ENCODE measurements at places on chromosomes 6 and 20.

DNA sequence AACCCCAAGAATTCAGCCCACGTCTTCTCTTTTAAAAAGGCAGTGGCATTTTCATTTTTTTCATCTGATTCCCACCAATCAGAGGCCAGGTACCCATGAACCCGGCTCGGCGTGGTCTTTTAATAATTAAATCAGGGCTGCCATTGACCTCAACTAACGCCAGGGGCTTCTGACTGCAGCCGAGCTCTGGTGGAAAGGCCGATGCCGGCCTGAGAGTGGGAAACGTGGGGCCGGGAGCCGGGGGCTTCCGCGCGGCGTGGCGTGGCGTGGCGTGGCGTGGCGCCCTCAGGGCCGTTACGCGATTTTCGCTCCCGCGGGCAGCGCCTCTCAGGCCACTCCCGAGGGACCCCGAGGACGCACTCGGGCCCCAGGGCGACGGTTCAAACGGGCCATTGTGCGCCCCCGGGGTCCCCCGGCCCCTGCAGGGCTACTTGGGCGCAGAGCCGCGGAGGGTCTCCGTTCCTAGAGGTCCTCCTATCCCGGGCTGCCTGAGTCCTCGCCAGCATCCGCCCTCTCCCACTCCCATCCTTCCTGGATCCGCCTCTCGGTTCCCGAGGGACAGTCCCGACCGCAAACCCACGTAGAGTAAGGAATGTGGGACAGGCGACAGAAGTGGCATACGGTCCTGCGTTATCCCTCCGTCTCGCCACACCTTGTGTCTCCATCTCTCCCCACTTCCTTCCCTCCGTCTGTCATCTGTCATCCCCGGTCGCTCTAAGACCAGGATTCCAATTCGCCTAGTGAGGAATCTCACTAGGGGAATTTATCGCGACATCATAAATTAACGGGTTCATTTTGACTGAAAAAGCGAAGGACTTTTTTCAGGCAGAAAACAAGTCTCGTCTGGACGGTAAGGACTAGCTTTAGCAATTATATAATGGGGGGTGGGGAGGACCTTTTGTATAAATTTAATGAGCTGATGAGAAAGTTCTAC, 876 bp upstream of the TBPL1 start:
- DNase-seq = peak; percentile 48

DNA sequence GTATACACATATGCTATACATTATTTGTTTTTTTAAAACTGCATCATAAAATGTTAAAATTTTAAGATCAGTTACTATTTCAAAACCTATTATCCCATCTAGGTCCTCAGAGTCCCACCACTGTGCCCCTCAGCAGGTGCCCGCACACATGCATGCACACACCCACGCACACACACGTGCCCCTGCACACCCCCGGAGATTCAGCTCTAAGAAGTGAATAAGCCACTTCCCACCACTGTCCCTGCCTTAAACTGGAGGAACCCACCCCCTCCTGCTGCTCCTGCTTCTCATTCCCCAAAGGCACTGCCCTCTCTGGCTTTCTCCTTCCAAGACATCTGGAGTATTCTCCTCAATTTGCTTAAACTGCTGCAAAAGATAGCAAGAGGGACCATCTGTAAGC, 5.4 kb upstream of the FAM210B start:
- no peak for DNase-seq

DNA sequence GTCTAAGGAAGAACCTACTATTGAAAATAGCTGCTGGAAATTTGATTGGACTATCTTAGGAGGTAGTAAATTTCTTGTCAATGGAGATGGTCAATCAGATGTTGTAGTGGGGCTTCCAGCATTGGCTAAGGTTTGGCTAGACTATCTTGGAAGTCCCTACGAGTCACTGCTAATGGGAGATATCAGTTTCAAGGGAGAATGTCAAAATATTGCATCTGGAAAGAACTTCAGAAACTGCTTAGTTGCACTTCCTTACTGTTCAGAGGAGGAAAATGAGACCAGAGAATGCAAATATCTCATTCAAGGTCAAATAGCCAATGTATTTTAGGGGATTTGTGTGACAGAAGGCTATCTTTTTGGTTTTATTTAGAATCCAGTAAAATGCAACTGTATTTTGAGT, 53.5 kb upstream of the CCN2 start:
- DNase-seq = no peak

DNA sequence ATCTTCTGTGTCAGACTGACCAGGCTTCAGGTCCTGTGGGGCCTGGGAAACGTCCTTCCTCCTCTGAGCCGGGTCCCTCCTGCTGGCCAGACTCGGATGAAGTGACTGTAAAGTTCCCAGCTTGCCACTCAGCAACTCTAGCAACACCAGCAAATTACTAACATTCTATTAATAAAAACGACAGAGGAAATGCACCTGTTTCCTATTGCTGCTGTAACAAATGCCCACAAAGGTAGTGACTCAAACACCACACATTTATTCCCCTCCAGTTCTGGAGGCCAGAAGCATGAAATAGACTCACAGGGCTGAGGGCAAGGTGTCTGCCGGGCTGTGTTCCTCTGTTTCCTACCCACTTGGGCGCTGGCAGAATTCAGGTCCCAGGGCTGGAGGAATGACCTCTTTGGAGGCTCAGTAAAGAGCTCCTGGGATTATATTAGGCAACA, 48.8 kb downstream of the CTCFL start:
- no peak for DNase-seq

- no peak for DNase-seq
Observed at GRCh38 chr20:51862796-51863195, 60.5 kb upstream of the SALL4 start.

DNA sequence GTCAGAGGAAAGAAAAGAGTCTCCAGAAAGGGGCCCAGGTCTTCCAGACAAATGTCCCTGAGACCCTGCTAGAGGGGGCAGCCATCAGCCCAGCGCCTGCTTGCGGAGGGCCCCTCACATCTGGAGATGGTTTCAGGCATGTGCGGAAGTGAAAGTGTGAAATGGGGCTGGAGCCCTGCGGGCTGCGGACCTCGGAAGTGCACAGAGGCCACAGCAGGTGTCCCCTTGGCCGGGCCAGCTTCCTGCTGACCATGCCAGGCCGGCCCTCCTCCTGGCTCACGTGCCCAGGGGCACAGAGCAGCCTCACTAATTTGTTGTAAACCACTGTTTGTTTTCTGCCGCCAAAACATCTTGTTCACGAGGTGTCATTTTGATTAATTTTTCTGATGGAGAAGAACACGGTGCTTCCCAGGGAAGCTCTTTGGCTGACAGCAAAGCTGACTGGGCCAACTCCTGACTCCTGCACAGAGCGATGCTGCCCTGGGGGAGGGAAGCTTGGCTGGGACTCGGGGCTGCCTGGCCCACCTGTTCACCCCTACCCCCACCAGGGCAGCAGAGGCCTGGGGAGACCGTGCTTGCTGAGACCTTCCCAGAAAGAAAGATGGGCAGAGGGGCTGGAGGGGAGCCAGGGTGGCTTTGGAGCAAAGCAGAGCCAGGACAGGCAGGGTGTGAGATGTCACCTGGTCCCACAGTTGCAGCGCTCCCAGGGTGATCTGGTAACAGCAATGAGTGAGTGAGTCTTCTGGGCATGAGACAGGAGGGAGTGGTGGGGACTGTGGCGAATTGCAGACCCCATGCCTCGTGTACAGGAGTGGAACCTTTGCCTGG, 54.2 kb downstream of the BCAS4 start:
- DNase-seq = no peak

- DNase-seq = no peak
Observed at GRCh38 chr20:33549229-33549999, 59.5 kb downstream of the CBFA2T2 start.

DNA sequence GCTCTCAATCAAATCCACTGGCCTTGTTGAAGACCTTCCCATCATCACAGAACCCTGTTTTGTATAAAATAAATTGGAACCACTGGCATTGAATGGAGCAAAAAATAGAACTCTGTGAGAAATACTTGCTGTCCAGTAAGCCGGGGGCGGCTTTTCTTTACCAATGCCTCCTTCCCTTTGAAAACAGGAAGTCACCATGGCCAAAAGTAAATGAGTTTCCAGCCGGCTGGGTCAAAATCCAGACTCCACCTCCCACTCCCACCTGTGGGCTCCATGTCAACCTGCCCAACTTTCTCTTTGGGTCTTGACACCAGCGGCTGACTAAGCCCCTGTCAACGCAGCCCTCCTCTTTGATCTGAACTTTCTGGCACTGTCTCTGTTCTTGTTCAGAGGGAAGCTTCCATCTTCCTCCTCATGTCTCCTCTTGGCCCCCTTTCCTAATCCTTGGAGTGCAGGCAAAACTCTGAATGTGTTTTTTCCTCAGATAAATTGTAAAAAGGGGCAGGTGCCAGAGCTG, 95.2 kb downstream of the TFAP2C start:
- no peak for DNase-seq

GRCh38 chr6:29553268-29554057, 6.1 kb downstream of the UBD start:
- DNase-seq = no peak

DNA sequence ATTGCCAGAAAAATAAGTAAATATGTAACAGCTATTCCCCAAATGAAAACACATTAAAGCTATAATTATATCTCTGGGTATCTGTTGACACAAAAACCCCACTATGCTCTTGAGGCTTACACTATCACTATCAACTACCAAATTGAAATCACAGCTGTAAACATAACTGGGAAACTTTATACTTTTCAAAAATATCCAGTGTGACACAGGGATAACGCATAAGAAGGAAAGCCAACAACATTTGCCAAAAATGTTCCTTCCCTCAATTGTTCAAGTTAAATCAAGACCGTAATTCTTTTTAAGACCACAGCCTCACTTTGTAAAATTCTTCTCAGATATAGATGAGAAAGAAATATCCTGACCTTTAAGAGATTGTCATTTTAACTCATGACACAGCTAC, 3.1 kb downstream of the ZHX3 start:
- no peak for DNase-seq

DNA sequence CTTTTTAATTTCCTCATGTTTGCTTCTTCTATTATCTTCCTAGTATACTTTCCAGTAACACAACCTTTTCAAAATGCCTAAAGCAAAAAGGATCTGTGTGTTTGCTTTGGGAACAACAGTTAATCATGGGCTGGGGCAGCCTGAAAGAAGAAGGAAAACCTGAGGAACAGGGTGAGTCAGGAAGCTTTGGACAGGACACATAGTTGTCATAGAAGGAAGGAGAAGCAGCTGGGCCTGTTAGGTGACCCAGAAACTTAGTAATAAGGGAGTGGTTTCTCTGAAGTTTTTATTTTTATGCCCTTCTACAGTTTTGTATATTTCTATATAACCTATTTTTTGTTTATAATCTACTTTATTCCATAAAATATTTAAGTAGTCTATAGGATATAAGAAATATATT, 61.4 kb downstream of the CD24 start:
- no peak for DNase-seq

DNA sequence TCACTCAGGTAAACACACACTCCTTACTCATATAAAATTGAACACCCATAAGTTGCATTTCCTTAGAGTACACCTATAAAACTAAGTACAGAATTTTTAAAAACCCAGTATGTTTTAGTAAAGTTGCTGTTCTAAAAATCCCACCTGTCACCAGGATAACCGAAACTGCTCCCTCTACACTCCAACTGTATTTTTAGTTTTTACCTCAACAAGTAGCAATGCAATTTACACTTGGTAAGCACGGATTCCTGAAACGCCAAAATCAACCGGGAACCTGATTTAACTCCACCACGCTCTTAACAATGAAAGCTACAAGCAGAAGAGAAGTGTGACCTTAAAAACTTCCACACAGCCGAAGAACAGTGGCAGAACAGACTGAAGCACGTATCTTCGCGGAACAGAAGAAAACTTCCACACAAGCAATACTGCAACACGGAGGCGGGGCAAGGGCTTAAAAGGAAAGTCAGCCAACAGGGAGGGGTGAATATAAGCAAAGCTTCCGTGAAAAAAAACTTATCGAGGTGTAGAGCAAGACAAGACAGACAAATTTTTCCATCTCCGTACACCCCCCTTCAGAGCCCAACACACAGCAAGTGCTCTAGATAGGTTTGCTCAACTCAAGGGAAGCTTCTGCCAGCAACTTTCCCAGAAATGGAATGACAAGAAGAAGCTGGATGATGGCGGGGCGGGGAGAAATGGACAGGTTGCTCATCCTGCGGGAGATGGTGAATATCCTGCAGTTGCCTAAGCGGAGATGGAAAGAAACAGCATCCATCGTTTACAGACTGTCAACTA, 1.4 kb downstream of the STAU1 start:
- DNase-seq = no peak

GRCh38 chr20:46151936-46152335, 33.8 kb downstream of the CD40 start:
- no peak for DNase-seq

GRCh38 chr6:139847457-139847813, 473.0 kb upstream of the CITED2 start:
- DNase-seq = no peak

GRCh38 chr6:34362909-34363680, 29.4 kb downstream of the NUDT3 start:
- no peak for DNase-seq

GRCh38 chr6:166667796-166668610, 41.0 kb upstream of the RPS6KA2 start:
- DNase-seq = no peak

DNA sequence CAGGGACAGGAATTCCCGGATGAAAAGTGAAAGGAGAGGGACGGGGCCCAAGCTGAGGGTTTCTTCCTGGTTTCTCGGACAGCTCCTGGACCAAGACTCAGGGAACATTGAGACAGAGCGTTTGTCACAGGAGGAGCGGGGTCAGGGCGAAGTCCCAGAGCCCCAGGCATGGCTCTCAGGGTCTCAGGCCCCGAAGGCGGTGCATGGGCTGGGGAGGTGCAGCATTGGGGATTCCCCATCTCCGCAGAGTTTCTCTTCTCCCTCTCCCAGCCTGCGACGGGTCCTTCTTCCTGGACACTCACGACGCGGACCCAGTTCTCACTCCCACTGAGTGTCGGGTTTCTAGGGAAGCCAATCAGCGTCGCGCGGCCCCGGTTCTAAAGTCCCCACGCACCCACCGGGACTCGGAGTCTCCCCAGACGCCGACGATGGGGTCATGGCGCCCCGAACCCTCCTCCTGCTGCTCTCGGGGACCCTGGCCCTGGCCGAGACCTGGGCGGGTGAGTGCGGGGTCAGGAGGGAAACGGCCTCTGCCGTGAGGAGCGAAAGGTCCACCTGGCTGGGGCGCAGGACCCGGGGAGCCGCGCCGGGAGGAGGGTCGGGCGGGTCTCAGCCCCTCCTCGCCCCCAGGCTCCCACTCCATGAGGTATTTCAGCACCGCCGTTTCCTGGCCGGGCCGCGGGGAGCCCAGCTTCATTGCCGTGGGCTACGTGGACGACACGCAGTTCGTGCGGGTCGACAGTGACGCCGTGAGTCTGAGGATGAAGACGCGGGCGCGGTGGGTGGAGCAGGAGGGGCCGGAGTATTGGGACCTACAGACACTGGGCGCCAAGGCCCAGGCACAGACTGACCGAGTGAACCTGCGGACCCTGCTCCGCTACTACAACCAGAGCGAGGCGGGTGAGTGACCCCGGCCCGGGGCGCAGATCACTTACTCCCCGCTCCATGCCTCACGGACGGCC, 54.6 kb upstream of the POLR1H start:
- DNase-seq = no peak

- no peak for DNase-seq
Observed at GRCh38 chr20:5748246-5748645, 2.0 kb upstream of the SHLD1 start.

GRCh38 chr20:10649797-10650160, 24.0 kb downstream of the JAG1 start:
- no peak for DNase-seq

GRCh38 chr6:159110013-159110412, 59.2 kb upstream of the FNDC1 start:
- no peak for DNase-seq

- DNase-seq = no peak
Observed at GRCh38 chr6:143059663-143060353, 881 bp upstream of the AIG1 start.

- no peak for DNase-seq
Observed at GRCh38 chr20:37973059-37973910, 60.0 kb downstream of the TTI1 start.

GRCh38 chr6:36559011-36559793, 11.9 kb upstream of the STK38 start:
- no peak for DNase-seq
